ENCODE measurements at places on chromosomes 7 and 10.
A peak's percentile ranks its signal among the peaks of the same experiment; 100 is the strongest.

GRCh38 chr10:110356628-110357245 lies 52.0 kb upstream of the SMNDC1 start:
- DNase-seq: peak; percentile 86

- DNase-seq: no peak
These were observed 67.9 kb downstream of the SGCE start for GRCh38 chr7:94588075-94588474.

- no peak for DNase-seq
These were observed 174.0 kb downstream of the CELF2 start for GRCh38 chr10:11191678-11192077.

- no peak for DNase-seq
These were observed 42.8 kb upstream of the NPY start for GRCh38 chr7:24241206-24241605.

- no peak for DNase-seq
These were observed 49.0 kb downstream of the RPS24 start for GRCh38 chr10:78082636-78083035.

GRCh38 chr7:76342222-76342621 lies 16.6 kb downstream of the YWHAG start:
- DNase-seq: no peak

GRCh38 chr10:26485150-26485941 lies 47.2 kb downstream of the APBB1IP start:
- DNase-seq: no peak

DNA sequence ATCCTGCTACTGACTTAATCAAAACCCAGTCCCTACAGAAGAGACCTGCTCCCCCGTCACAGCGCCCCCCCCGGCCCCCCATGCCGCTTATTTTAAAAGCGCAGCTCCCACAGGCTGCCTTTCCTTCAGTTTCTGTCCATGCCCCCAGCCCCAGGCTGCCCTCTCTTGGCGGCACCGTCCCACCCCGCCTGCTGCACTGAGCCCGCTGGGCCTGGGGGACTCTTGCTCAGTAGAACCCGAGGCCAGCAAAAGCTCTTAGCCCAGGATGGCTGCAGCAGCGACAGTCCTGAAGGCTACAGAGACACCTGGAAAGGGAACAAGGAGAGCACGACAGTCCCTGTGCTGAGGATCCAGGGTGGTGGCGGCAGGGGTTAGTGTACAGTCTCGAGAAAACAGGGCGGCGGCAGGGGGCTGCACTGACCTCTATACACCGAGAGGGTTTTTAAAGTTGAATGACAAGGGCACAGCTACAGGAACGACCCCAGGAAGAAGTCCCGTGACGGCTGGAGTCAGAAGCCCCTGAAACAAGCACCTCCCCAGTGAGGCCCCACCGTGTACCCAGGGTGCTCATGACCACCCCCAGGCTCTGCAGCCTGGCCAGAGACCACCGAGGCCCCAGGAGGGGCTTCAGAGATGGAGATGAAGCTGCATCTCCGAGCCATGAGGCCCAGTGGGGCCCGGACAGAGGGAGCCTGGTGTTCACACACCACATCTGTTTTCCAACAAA lies 54.4 kb downstream of the ZRANB1 start:
- no peak for DNase-seq

GRCh38 chr7:42843205-42843800 lies 68.6 kb downstream of the C7orf25 start:
- DNase-seq: no peak

GRCh38 chr10:87550741-87551140 lies 46.0 kb downstream of the MINPP1 start:
- DNase-seq: no peak

- DNase-seq: no peak
These were observed 78.7 kb downstream of the VIPR2 start for GRCh38 chr7:159065852-159066480.
